ENCODE measurements at places on chromosomes 7 and 10.

GRCh38 chr7:153110606-153111005, 351.1 kb downstream of the ACTR3B start:
- no peak for DNase-seq

DNA sequence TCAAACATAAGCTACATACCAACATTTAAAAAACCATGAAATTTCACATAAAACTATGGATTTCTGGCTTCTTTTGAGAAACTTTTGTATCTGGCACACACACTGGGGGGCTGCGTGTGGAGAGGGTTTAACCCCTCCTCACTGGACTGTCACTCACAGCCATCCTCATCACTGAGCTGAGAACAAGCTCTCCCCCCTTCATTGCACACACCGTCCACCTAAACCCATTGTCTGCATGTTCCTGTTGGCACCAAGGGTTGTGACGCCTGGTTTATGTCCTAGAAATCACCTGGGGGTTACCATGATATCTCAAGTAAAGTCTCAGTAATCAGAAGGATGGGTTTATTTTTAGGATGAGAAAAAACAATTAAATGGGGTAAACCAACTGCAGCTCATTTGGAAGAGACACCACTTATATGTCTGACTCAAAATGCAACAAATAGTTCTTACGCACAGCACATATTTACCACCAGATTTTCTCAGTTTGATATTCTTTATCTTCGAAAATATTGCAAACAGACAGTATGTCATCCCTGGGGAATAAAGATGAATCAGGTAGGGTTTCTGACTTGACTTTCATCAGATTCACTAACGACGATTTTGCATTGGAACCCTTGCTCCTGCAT, 218.5 kb upstream of the KLF6 start:
- DNase-seq, result no peak

DNA sequence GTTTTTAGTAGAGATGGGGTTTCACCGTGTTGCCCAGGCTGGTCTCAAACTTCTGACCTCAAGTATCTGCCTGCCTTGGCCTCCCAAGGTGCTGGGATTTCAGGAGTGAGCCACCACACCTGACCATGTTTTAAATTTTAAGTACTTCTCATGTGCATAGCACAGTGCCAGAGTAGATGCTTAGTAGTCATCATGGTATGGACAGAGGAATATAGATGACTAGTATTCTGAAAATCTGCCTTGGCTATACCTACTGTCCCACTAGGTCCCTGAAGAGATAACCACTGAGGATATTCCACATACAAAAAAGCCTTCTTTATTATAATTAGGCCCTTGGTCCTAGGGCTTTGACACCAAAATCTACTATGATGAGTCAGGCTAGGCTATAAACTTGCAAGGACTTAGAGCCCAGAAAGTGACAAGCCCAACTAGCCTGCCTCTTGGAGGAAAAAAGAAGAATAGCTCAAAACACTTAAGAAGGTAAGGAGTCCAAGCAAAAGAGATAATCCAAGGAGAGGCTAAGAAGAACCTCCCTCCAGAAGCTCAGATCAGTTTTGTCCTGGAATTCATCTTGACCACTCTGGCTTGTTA, 34.0 kb downstream of the LUC7L2 start:
- DNase-seq, result no peak

DNA sequence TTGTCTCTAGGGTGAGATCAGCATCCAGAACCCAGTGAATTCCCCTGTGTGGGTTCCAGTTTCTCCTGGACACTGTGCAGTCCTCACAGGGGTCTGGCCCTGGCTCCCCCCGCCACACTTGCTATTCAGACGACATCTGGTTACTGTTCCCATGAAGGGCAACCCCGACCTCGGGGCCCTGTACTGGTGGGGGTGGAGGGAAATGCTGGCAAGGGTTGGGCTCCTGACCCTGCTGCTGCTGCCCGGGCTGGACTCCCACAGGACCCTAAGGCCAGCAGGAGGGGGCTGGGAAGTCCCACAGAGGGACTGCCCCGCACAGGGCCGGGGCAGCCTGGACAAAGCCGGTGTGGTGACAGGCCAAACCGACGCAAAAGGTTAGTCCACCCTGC, 768 bp upstream of the CPA1 start:
- no peak for DNase-seq

DNA sequence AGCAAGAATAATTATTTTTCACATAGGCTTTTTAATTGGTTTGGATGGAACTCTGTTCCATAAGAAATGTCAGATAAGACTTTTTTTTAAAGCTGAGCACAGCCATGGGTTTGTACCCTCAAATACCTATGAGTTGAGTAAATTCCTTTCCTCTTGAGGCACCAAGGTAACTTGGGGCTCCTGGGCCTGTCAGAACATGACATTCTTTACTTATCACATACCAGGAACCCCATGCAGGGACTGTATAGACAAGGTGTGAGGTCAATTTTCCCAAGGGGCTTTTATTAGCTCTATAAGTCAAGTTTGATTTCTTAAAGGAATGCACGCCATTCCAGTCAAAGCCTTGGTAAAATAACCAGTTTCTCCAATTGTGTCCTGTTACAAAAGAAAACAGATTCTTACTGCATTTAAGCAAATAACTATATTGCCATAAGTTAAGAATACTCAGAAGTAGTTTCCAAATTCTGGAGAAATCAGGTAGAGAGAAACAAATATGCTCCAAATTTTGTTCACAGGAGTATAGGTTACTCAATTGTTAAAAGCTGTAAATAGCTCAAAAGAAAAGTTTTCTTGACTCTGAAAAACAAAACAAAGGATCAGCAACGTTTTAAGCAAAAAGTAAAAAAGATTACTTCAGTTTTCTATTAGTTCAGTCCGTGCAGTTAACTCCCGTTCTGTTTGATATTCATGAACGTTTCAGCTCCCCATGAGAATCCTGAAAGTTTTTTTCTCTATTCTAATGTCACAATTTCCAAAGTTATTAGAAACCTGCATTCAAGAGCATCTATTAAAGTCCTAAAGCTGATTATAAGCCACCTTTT, 167.5 kb upstream of the NAMPT start:
- DNase-seq, result no peak

- DNase-seq, result no peak
Measured at GRCh38 chr7:3267966-3268690, 32.9 kb upstream of the SDK1 start.

DNA sequence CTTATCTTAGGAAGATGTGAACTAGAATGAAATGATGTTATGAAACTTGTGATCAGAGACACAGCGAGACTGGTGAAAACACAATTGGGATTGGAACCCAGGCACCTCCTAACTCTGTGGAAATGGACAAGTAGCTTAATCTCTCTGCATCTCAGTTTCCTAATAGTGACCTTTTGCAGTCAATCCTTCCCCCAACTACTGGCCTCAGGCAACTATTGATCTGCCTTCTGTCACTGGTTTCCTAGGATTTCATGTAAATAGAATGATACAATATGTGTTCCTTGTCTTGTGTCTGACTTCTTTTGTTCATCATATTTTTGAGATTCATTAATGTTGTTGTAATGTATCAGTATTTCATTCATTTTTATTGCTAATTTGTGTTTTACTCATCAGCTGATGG, 341.7 kb downstream of the REEP3 start:
- no peak for DNase-seq

DNA sequence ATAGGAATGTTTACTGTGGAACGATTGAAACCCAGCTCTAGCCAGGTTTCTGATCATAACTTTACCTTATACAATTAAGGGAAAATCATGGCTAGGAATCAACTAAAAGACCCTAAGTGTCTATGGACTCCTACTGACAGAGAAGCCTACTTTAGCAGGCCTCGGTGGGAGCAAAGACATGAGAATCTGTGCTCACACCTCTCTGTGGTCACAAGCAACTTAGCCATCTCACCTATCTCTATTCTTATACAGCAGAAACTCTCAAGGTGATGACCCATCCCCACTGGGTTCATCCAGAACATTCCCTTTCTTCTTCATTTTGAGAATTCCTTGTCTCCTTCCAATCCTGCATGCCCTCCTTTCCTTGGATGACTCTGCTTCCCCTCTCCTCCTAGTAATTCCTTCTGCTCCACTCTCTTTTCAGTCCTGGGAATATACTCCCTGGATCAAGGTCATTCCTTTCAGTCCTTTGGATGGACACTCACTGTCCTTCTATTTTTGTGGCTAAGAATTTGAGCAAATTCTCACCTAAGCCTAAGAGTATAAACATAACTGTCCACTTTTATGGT, 2.9 kb downstream of the BLNK start:
- no peak for DNase-seq

DNA sequence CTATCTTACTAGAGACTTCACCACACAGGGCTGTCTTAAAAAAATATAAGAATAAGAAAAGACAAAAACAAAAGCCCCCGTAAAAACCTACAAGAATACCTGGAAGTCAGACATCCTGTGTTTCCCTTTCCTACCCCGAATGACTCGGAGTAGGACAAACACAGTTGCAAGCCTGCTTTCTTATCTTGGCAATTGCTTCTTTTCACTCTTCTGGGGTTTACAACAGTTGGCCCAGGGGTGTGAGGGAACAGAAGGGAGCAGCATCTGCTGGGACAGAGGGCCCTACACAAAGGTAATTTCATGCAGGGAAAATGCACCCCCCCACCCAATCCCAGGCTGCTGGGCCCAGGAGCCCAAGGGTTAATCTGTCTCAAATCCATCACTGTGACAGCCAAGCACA, 220.6 kb downstream of the ARHGAP12 start:
- DNase-seq, result no peak

GRCh38 chr10:15196021-15196834, 27.7 kb upstream of the NMT2 start:
- no peak for DNase-seq

DNA sequence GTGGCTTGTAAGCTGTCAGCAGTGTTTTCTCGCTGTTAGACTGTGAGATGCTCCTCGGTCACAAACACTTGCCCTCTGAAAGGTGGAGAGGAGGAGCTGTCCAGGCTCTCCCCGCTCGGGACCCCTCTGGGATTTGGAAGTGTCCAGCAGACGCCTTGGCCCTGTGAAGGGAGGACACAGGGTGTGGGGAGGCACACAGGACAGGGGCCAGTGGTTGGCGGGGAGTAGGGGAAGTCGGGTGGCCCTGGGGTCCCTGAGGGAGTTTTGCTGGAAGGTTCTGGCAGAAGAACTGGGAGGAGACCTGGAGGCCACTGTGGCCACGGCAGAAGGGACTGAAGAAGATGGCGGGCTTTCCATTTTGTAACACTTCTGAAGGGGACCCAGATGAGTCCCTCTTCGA, 47.2 kb upstream of the DPYSL4 start:
- no peak for DNase-seq

DNA sequence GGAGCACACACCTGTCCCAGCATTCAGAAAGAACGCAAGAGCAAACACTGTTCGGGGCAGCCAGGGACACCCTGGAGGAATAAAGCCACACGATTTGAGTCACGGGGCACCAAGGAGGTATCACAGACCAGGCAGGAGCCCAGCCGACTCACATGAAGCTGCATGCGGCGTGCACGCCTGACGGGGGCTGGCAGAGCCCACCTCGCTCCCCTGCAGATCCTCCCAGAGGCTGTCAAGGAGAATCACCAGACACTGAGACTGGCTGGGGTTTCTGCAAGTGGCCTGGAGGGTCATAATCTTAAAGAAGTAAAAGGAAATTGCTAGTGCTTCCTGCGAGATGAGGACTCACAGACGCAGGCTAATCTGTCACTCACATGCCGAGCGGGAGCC, 61.6 kb downstream of the TCERG1L start:
- DNase-seq, result no peak

GRCh38 chr7:98778421-98778820, 91.4 kb downstream of the TMEM130 start:
- no peak for DNase-seq

- DNase-seq, result no peak
Measured at GRCh38 chr7:125423458-125424155, 494.0 kb upstream of the POT1 start.

GRCh38 chr7:101804967-101805366, 12.5 kb upstream of the CUX1 start:
- no peak for DNase-seq

GRCh38 chr7:92762851-92763250, 73.5 kb downstream of the CDK6 start:
- no peak for DNase-seq

DNA sequence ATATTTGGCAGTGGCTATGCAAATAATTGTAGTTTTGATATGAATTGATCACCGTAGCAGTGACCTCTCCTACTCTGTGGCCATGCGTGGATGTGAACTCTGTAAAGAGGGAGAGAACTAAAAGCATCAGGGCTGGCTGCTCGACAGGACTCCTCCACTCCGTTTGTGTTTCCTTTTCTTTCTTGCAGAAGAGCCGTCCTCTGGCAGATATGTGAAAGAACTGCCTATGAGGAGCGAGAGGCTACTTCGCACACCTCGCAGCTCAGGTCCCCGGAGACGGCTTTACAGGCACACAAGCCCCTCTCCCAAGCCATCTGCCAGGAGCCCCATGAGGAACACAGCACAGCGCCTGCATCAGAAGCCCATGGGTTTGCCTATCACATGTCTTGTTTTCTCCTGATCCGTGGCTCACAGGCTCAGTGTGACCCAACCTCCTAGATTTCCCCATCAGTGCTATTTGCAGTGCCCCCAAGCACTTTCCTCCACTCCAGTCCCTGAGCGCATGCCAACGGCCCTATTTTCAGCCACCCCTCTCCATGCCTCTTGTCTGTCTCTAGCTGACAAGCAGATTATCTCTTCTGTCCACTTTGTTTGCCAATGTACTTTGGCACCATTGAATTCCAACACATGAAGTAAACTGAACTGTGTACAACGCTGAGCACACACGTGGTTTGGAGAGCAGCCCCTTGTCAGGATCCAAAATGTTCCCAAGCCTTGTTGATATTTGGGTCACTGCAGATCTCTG, 164.3 kb upstream of the AKR1E2 start:
- DNase-seq, result no peak

DNA sequence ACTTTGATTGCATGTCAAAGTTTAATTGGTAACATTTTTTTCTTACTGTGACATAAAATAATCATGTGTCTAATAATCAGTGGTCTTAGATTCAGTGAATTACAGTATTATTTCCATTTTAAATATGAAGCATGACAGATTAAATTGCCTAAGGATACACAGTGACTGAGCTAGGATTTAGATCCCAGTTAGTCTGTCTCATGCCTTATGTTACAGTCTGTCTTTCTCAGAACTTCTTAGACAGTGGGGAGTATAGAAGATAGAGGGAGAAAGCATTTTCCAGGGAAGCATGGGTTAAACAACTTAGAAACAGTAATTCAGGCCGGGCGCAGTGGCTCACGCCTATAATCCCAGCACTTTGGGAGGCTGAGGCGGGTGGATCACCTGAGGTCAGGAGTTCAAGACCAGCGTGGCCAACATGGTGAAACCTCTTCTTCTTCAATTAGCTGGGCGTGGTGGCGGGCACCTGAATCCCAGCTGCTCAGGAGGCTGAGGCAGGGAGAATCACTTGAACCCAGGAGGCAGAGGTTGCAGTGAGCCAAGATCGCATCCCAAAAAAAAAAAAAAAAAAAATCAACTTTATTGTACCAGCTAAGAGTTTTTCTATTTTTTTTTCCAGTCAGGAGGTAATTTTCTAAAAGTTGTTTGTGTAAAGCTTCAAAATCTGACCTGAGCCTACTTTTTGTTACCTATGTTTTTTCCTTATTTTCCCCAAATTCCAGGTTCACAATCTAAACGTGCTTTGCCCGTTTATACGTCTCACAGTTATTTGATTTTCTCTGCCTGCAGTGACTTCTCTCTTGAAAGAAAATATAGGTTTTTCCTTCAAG, 3.3 kb downstream of the CASD1 start:
- DNase-seq, result no peak

GRCh38 chr7:81725003-81725811, 44.6 kb downstream of the HGF start:
- DNase-seq, result no peak

All from HS-27A (cell line).